ENCODE measurements at places on chromosomes 2 and 18.

DNA sequence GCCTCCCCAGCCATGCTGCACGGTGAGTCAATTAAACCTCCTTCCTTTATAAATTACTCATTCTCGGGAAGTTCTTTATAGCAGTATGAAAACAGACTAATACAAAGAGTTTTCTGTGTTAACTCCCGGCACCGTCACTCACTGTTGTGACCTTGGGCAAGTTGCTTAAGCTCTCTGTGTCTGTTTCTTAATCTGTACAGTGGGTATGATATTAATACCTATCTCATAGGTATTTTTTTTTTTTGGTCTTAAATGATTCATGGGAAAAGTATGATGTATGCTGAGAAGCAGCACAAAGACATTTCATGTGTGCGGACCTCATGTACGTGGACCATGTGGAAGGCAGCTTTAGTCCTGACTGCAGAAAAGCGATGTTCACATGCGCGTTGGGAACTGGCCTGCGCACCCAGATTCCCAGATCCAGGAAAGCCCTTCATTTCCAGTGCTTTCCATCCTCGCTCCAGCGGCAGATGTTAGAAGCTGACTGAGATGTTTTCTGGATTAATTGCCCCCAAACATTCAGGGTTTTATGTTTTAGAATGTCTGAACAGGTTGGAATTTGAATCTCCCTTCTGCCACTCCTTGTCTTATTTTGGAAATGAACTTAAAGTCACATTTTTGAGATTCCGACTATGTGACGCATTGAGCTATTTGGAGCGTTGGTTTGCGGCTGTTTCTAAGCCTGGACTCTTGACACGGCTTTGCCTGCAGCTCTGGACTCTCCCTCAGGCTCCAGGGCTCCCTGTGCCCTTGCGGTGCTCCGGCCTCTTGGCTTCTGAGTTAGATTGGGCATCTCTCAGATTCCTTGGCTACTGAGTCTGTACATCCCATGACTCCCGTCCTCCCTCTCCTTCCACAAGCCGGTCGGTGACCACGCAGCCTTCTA lies 61.4 kb downstream of the SLC4A3 start:
- DNase-seq, result peak; percentile 87

DNA sequence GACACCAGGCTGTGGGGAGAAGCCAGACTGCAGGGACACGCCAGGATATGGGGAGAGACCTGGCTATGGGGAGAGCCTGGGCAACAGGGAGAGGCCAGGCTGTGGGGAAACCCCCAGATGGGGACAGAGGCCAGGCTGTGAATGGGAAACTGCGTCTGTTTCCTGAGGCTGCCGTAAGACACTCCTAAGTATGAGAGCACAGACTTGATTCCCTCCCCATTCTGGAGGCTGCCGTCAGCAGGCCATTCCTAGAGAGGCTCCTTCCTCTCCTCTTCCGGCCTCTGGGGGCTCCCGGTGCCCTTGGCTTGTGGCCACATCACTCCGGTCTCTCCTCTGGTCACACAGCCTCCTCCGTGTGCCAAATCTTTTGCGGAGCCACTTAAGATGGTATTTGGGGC lies 32.3 kb downstream of the ADI1 start:
- DNase-seq, result no peak

DNA sequence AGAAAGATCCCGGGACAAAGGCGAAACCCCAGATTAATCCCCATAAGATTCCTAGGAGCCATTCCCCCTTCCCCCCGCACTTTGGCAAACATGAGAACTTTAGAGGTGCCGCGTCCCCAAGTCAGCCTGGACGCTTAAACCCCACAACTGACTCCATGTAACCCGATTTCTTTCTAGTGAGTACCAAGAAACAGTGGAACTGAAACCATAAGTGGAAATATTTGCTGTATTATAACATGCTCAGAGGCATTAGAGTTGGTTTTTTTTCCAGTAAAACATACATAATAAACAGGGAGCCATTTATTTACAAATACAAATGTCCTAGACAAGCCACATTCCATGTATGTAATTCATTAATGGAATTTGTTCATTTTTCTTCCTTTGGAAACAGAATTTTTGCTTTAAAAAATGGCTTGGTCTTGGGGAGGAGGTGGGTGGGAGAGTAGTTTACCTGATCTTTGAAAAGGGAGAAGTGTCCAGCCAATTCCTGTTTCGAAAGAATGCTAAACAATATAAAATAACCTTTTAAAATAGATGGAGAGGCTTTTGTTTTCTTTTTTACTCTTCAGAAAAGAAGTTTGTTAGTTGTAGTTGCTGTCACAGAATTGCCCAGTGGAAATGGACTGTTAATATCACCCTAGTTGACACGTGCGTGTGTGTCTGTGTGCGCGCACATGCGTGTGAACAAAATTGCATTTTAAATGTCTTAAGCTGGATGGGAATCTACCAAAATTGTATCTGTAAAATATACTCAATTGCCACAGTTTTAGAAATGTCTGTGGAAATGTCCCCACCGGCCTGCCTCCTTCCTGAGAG lies 10.6 kb downstream of the POU3F3 start:
- no peak for DNase-seq

GRCh38 chr2:79994161-79994560 lies 310.4 kb downstream of the LRRTM1 start:
- peak; percentile 24 for DNase-seq

DNA sequence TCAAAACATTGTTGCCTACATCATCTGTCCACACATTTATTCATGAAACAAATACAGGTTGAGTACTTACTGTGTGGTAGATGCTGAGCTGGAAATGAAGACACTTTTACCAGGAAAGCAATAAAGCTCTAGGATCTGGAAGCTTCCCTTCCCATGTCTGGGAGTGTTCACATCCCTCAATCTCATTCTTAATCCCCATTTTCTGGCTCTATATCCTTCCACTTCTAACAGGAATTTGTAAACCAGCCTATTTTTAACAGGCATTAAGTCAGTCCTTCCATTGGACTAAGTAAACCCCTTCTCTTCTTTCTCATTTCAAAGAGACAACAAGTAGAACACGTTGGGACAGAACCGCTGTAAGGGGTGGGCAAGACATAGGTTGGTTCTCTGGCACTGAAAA lies 589.5 kb downstream of the ARHGAP15 start:
- no peak for DNase-seq

DNA sequence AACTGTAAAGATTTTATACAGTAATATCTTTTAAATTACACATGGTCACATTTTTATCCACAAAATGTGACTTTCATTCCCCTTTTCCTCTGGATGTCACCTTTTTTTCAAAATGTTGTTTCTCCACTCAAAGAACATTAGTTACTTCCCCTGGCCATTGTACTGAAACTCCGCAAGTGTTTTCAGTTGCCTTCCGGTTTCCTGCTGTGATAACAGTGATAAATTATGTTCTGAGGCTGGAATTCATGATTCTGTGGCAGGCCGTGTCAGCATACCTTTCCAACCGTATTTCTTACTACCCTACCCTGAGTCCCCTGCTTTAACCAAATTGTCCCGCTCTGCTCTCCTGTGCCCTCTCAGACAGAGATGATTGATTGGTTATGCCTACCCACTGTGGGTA lies 53.5 kb downstream of the MGAT5 start:
- no peak for DNase-seq

DNA sequence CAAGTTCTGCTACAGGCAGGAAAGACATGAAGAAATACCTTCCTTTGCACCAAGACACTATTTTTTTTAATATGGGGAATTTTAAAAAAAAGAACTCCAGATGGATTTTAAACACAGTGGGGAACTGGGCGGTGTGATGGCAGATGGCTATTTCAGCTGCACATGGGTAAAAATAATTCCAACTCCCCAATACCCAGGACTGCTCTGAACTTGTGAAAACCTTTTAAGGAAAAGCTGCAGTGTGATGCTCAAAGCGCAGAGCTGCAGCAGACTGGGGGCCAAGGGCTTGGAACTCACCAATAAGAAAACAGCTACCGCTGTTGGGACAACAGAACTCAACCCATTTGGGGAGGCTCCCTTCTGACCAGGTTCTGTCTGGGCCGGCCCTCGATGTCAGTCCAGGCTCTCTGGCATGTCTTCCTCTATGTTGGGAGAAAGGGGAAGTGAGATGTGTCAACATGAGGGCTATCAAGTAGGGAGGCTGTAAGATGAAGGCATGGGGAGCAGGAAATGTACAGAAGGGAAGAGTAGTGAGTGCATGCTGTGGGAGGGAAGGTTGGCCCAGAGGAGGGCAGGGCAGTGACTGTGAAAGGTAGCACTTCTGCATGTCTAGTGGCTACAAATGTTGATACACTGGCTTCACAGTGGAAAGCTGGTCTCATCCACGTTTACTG lies 64.0 kb upstream of the SLC14A2 start:
- no peak for DNase-seq

- no peak for DNase-seq
Measured at GRCh38 chr2:61943251-61943650, 37.8 kb downstream of the COMMD1 start.

DNA sequence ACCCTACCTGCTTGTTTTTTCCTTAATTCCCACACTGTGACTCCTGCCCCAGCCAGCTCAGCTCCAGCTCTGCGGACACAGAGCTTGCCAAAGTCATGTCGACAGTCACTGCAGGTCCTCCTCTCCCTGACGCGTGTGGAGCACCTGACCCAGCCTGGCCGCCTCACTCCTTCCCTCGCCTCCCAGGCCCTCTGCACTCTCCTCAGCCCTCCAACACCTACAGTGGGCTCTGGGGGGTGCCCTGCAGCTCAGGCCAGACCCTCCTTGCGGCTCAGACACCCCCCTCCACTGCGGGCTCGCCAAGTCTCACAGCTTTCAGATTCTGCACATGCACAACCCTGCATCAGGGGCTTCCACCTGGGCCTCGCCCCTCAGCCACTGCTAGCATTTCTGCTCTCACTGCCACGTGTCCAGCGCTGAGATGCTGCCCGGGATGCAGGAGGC lies 68.3 kb downstream of the NDUFA10 start:
- DNase-seq, result no peak

All from iris pigment epithelial cell (primary cell).